Kidney (tissue), 22 donors: ENCODE measurements at places on chromosomes 16 and 17.

DNA sequence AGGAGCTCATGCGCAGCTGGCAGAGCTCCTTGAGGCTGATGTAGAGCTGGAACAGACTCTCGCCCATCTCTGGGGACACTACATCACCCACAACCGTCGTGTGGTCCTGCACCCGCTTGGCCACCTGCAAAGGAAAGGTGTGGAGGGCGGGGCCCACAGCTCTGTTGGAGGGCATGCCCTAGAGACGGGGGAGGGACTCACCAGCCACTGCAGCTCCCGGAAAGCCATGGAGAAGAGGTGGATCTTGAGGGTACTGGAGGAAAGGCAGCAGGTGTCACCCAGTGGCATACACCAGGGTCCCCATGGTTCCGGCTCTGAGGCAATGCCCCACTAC lies 8.6 kb downstream of the UNC13D start:
- H3K27ac ChIP-seq = no peak overlapping the region
- H3K4me3 ChIP-seq = no peak overlapping the region
- H3K27me3 ChIP-seq = no peaks in the 10 kb centered on the region
- DNase-seq = no peak
- no peaks in the 10 kb centered on the region for H3K36me3 ChIP-seq

- H3K36me3 ChIP-seq = no peaks in the 10 kb centered on the region
- H3K27ac ChIP-seq = no peak overlapping the region
- DNase-seq = peak; percentile 29
Observed at GRCh38 chr16:38941-39892, 14.2 kb downstream of the POLR3K start.

DNA sequence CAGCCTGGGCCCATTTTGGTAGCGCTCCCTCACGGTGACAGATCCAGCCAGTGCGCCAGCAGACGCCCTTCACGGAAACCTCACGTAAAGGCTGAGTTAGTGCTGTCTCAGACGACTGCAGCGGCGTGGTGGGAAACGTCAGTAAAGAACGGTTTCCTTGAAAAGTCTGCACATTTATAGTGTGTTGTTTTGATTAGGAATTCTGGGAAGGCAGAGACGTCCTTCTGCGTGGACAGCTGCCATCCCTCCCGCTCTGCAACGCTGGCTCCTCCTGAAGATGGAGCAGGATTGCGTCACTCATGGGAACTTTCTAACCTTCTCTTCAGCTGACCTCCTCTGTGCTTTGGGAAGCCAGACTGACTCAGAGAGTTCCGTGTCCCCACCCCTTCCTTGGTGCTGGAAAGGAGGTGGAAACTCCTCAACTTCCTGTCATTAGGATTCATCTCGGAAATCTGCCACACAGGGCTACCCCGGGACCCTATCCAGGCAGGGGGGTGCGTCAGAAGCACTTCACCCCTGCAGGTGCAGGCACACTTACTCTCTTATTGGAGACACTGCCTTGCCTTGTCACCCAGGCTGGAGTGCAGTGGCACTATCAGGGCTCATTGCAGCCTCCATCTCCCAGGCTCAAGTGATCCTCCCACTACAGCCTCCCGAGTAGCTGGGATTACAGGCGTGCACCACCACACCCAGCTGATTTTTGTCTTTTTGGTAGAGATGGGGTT lies 24.3 kb upstream of the CRISPLD2 start:
- H3K36me3 ChIP-seq = no peaks in the 10 kb centered on the region
- peak; percentile 38 for DNase-seq
- H3K4me3 ChIP-seq = no peak overlapping the region
- H3K4me1 ChIP-seq = no peaks in the 10 kb centered on the region
- peak overlapping the region; percentile 38 for H3K27ac ChIP-seq

DNA sequence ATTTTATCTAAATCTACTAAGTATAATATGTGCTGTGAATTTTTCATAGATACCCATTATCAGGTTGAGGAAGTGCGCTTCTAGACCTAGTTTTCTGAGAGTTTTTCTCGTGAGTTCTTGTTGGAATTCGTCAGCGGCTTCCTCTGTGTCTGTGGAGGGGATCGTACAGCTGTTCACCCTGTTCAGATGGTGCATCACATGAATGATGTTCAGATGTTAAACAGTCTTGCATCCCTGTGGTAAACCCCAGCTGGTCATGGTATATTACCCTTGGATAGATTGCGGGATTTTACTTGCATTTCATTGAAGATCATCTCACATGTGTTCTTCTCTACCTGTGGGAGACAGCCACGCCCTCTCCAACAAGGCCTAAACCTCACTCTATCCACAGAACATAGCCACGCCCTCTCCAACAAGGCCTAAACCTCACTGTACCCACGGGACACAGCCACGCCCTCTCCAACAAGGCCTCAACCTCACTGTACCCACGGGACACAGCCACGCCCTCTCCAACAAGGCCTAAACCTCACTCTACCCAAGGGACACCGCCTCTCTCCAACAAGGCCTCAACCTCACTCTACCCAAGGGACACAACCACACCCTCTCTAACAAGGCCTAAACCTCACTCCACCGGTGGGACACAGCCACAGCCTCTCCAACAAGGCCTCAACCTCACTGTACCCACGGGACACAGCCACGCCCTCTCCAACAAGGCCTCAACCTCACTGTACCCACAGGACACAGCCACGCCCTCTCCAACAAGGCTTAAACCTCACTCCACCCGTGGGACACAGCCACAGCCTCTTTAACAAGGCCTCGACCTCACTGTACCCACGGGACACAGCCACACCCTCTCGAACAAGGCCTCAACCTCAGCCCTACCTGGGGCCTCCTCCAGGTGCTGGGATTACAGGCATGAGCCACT lies 180.2 kb upstream of the CHMP6 start:
- DNase-seq = no peak
- no peaks in the 10 kb centered on the region for H3K36me3 ChIP-seq
- H3K27ac ChIP-seq = no peak overlapping the region

DNA sequence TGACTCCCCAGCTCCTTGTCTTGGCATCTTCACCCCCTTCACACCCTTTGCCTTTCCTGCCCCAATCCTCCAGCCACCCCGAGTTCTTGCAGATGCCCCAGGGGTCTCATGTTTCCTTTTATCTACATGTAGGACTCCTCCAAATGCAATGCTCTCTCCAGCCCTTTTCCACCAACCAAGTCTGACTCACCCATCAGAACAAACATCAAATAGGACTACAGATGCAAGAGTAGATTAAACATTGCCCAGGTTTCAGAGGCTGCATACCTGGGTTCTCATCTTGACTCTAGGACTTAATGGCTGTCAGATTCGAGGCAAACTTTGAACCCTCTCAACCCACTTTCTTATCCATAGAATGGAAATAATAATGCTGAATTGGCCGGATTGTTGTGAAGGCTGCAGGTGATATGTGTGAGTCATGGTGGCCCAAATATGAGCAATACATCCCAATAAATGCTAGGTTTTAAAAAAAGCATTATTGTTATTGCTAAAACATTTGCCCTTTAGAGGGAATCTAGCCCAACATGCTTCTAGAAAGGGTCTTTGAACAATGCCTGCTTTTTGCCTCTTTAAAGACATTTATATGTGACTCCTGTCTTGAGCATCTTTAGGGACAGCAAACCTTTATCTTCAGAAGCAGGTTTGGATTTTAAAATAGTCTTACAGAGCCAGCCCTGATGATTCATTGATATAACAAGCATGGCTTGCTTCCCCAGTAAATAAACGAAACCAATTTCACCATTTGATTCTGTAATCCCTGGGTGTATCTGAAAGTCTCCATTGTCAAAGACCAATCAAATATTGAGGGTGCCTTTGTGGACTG lies 310.1 kb downstream of the FOXL1 start:
- no peaks in the 10 kb centered on the region for H3K4me1 ChIP-seq
- no peaks in the 10 kb centered on the region for H3K27me3 ChIP-seq
- no peak overlapping the region for H3K4me3 ChIP-seq
- H3K27ac ChIP-seq = no peak overlapping the region

DNA sequence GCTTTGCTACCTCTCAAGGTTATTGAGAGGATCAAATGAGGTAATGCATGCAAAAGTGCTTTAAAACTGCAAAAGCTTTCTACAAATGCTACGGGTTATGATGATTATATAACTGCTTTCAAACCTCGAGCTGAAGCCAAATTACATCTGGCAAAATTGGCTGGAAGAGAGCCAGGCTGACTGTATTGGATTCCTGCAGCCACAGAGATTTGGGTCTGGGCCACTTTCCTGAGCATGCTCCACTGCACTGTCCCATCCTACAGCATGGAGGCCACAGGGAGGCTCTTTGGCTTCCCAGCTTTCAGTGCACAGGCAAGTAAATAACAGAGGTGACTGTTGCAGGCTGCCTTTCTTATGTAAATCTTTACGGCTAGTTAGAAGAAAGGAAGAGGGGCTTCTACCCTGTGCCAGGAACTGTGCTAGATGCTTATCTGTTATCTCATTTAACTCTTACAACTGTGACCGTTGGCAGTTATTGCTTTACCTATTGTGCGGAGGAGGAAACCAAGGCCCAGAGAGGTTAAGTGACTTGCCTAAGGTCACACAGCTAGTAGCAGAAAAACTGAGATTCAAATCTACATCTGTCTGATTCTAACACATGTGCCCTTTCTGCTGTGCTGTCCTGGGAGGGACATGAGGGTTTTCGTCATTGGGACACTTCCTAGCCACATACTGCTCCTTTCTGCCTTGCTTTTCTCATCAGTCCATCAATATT lies 121.8 kb downstream of the SPACA3 start:
- no peak overlapping the region for H3K4me3 ChIP-seq
- no peak for DNase-seq
- no peaks in the 10 kb centered on the region for H3K4me1 ChIP-seq

DNA sequence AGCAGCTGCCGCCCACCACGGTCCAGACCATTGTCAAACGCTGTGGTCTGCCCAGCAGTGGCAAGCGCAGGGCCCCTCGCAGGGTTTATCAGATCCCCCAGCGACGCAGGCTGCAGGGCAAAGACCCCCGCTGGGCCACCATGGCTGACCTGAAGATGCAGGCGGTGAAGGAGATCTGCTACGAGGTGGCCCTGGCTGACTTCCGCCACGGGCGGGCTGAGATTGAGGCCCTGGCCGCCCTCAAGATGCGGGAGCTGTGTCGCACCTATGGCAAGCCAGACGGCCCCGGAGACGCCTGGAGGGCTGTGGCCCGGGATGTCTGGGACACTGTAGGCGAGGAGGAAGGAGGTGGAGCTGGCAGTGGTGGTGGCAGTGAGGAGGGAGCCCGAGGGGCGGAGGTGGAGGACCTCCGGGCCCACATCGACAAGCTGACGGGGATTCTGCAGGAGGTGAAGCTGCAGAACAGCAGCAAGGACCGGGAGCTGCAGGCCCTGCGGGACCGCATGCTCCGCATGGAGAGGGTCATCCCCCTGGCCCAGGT lies 13.0 kb downstream of the SLC52A1 start:
- H3K27me3 ChIP-seq = no peaks in the 10 kb centered on the region
- H3K4me3 ChIP-seq = no peak overlapping the region
- H3K27ac ChIP-seq = no peak overlapping the region
- DNase-seq = no peak
- H3K4me1 ChIP-seq = no peaks in the 10 kb centered on the region

DNA sequence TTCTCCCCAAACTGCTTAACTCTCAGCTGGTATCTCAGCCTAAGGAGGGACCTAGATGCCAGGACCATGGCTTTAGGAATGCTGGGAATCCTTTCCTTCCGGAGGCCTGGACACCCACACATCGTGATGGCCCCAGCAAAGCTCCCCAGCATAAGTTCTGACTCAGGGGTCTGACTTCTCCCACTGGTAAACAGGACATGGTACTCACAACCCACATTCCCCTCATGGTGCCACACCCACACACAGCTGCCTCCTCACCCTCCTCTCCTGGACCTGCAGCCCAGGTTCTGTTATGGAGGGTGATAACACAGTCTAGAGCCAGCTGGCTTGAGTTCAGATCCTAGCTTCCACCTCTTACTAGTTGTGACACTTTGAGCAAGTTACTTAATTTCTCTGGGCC lies 719 bp upstream of the RNF227 start:
- H3K27me3 ChIP-seq = no peaks in the 10 kb centered on the region
- no peak overlapping the region for H3K4me3 ChIP-seq
- H3K27ac ChIP-seq = no peak overlapping the region
- DNase-seq = no peak
- H3K4me1 ChIP-seq = peaks cover 15% of the 10 kb centered on the region

GRCh38 chr16:48434653-48435317 lies 49.6 kb upstream of the SIAH1 start:
- no peaks in the 10 kb centered on the region for H3K4me1 ChIP-seq
- no peaks in the 10 kb centered on the region for H3K36me3 ChIP-seq
- no peak overlapping the region for H3K4me3 ChIP-seq
- no peak overlapping the region for H3K27ac ChIP-seq
- no peak for DNase-seq

- no peak overlapping the region for H3K27ac ChIP-seq
- H3K4me3 ChIP-seq = no peak overlapping the region
- H3K36me3 ChIP-seq = no peaks in the 10 kb centered on the region
- no peak for DNase-seq
- H3K27me3 ChIP-seq = no peaks in the 10 kb centered on the region
Observed at GRCh38 chr17:71970312-71970711, 150.5 kb upstream of the SOX9 start.

- H3K27me3 ChIP-seq = no peaks in the 10 kb centered on the region
- H3K36me3 ChIP-seq = no peaks in the 10 kb centered on the region
- peaks cover 7% of the 10 kb centered on the region for H3K4me1 ChIP-seq
- no peak overlapping the region for H3K4me3 ChIP-seq
Observed at GRCh38 chr17:13996276-13996675, 73.0 kb upstream of the COX10 start.

- no peaks in the 10 kb centered on the region for H3K36me3 ChIP-seq
- peak; percentile 59 for DNase-seq
- H3K4me3 ChIP-seq = no peak overlapping the region
Observed at GRCh38 chr17:73770115-73770848, 126.0 kb upstream of the SDK2 start.

DNA sequence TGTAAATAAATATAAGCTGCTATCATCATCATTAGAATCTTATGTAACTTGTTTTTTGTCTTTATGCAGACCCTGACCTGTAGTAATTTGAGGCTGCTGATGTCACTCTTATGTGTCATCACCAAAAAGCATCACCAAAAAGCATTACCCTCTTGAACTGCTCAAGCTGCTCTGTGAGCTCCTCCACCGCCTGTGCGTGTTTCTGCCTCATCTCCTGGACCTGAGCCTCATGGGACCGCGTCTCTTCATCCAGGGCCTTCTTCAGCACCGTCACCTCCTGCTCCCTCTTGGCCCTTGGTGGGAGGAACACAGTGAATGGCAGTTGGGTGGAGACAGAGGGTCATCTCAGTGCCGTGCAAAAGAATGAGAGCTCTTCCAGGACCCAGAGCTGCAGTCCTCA lies 82.4 kb downstream of the NDE1 start:
- no peaks in the 10 kb centered on the region for H3K36me3 ChIP-seq
- DNase-seq = no peak
- no peak overlapping the region for H3K27ac ChIP-seq
- H3K4me1 ChIP-seq = no peaks in the 10 kb centered on the region

GRCh38 chr17:43324205-43324893 lies 74.4 kb upstream of the ARL4D start:
- H3K4me1 ChIP-seq = no peaks in the 10 kb centered on the region
- no peak overlapping the region for H3K27ac ChIP-seq
- DNase-seq = peak; percentile 53
- H3K36me3 ChIP-seq = no peaks in the 10 kb centered on the region
- no peaks in the 10 kb centered on the region for H3K27me3 ChIP-seq
- H3K4me3 ChIP-seq = no peak overlapping the region

GRCh38 chr17:55432358-55433028 lies 10.9 kb upstream of the MMD start:
- H3K4me3 ChIP-seq = no peak overlapping the region
- peaks cover 13% of the 10 kb centered on the region for H3K4me1 ChIP-seq
- H3K27ac ChIP-seq = no peak overlapping the region
- DNase-seq = no peak
- H3K36me3 ChIP-seq = no peaks in the 10 kb centered on the region
